AG08395 (cell line): ENCODE measurements at places on chromosomes 1 and 21.

- DNase-seq: no peak
Observed at GRCh38 chr1:231203259-231204057, 37.6 kb upstream of the GNPAT start.

- DNase-seq: peak; percentile 45
Observed at GRCh38 chr1:94863297-94863911, 43.2 kb downstream of the SLC44A3 start.

DNA sequence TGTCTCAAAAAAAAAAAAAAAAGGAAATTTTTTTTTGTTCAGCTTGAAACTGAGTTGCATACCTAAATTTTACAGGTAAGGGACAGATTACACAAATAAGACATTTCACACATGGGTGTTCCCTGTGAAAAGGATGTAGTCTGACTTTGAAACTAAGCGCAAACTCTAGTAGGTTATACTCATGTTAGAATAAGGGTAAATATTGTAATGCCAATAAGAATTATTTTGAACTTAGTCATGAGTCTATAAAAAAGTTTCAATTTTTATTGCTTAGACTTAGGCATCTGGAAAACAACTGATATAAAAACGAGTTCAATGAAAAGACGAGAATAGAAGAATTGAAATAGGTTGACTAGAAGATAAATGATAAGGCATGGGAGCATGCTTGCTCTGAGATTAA is 122.3 kb downstream of the HMCN1 start:
- no peak for DNase-seq

- DNase-seq: no peak
Observed at GRCh38 chr21:46425571-46425970, 33.1 kb upstream of the DIP2A start.

DNA sequence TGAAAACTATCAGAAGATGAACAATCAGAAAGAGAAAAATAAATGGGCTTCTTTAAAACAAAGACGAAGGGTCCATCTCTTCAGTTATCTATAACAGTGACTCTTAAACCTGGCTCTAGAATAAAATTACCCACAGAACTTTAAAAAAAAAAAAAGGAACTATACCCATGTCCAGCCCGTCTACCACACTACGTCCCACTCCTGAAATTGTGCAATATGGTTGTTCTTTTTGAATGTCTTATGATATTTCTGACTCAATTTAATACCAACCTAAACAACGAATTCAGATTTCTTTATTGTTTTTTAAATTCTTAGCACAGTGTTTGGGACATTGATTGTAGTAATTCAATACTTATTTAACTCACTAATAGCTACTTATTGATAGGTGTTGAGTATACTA is 246.3 kb downstream of the DPYD start:
- no peak for DNase-seq

- no peak for DNase-seq
Observed at GRCh38 chr1:107434361-107434693, 293.5 kb downstream of the NTNG1 start.

GRCh38 chr1:26761217-26761616 is 26.5 kb upstream of the PIGV start:
- DNase-seq: no peak

DNA sequence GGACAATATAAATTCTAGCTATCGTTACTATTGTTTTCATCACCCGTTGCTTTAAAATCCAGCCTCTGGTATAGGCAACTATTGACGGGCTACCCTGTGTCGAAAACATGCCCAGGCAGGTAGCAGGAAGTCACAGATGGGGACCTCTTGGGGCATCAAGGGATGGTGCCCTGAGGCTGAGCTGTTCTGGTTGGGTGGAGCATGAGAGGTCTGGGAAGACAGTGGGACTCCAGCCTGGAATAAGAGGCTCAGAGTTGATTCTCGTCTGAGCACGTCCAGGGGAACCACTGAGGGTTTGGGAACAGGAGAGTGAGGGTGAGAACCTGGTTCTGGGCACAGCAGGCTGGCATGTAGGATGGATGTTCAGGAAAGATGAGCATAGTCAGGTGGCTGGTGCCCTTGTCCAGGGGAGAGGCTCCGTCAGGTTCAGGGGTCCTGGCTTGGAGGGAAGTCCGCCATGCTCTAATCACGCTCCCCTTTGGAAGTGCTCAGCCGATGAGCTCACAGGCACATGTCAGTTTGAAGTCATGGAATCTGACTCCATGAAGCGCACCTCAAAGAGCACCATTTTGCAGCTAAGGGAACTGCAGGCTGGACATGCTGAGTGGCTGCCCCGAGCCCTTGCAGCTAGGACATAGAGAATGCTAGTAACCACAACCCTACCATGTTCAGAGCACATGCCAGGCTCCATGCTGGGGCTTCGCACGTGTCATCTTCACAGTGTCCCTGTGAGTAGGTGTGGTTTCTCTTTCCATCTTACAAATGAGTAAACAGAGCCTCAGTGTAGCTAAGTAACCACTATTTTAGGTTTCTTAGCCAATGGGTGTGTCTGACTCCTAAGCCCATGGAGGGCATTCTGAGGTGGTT is 21.0 kb downstream of the PCSK9 start:
- DNase-seq: no peak

GRCh38 chr1:168298446-168298845 is 17.8 kb downstream of the TBX19 start:
- DNase-seq: no peak
